ENCODE measurements at places on chromosomes 7 and 10.

DNA sequence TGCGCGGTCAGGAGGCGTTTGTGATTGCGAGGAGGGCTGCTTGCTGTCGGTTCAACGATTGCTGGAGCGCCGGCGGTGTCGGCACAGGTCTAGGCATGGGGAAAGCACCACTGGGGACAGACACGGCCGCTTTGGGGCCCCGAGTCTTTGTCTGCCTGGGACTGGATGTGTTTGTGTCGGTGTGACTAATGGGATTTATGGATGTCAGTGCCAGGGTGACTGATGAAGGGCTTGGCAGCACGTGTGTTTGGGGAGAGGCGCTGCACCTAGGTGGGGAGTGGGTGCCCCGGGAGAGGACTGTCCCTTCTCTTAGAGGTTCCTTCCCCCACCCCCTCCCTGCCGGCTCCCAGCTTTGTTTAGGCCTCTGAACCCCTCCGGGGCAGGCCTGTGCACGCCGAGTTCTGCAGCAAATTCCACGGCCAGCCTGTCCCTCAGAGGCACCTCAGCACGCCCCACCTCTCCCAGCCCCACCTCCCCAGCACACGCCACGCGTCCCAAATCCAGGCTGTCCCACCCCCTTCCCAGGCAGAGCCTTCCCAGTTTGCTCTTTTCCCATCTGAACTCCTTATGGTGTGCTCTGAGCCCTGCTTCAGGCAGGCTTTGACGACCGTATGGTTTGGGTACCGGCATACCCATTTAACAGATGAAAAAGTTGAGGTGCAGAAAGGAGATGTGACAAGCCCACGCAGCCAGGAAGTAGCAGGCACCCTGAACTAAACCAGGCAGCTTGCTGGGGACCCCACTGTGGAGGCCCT lies 6.4 kb upstream of the TNRC18 start:
- peak; percentile 11 for DNase-seq

DNA sequence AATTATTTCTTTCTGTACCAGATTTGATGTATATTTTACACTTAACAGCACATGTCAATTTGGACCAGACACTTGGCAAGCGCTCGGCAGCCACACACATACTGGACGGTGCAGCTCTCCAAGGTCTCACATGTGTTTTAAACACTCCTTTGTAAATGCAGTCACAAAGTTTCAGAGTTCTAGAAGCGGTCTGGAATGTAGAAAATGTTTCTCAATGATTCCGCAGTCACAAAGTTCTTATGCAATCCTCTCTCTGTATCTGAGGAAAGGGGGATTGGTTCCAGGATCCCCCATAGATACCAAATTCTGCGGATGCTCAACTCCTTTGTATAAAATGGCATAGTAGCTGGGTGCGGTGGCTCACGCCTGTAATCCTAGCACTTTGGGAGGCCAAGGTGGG lies 253.0 kb upstream of the GRB10 start:
- no peak for DNase-seq

GRCh38 chr10:96995851-96996250 lies 163.8 kb downstream of the LCOR start:
- DNase-seq: no peak

DNA sequence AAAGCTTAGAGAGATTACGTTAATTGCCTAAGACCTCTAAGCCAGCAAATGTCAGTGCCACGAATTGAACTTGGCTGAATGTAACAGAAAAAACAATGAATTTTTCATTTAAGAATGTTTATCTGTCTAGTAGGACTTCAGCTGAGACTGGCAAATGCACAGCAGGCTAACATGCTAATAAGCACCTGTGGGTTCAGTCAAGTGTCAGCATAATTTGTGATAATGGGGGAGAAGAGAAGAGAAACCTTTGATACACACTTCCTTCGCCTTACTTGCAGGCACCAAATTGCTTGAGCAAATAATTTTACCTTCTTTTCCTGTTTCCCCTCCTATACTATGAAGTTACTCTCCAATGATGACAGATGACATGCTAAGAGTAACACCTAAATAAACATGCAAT lies 1136.5 kb upstream of the SORCS1 start:
- DNase-seq: no peak

DNA sequence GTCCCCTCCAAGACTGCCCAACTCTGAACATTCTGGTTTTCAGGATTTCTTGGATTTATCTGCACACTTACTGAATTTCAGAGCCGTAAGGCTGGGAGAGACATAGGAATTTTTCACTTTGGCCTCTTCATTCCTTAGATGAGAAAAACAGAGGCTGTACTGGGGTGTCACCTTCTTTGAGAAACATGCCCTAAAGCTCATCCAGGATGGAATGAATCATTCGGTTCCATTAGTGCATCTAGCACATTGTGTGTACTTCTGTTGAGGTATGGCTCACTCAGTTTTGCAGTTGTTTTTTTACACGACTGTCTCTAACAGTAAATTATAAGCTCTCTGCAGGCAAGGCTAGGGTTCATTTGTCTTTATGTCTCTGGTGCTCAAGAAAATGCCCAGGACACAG lies 383.4 kb downstream of the GATA3 start:
- no peak for DNase-seq

DNA sequence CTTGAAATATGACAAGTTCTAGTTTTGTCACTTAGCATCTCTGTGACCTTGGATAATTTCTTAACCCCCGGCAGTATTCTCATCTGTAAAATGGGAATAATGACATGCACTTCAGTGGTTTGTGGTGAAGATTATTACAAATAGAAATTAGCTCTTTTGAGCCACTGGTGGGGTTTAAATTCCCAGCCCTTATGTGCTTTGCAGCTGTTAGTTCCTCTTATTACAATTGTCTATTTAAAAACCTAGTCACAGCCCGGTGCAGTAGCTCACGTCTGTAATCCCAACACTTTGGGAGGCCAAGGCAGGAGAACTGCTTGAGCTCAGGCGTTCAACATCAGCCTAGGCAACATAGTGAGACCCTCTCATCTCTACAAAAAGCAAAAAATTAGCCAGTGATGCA lies 30.1 kb downstream of the CAV1 start:
- no peak for DNase-seq

- no peak for DNase-seq
These were observed 195.4 kb upstream of the PLXDC2 start for GRCh38 chr10:19620811-19621210.

- DNase-seq: no peak
These were observed 160.6 kb upstream of the EEPD1 start for GRCh38 chr7:35992436-35992835.

DNA sequence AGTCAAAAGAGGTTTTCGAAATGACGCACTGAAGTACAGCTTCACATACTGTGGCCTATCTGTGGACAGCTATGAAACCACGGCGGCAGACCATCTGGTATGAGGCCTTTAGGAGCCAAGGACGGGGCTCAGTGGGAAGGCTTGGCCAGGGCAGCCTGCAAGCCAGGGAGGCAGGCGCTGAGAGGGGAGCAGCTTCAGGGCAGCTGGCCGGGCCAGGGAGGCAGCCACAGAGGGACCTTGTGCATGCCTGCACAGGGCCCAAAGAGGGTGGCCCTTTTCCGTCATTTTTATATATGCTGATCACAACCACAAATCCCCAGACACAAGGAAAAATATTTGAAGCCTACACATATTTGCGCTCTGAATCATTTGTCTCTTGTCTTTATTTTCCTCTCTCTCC lies 13.5 kb downstream of the CALD1 start:
- no peak for DNase-seq

GRCh38 chr10:14653271-14654161 lies 121.2 kb downstream of the FAM107B start:
- no peak for DNase-seq

GRCh38 chr7:11576310-11576709 lies 255.7 kb downstream of the THSD7A start:
- DNase-seq: no peak

DNA sequence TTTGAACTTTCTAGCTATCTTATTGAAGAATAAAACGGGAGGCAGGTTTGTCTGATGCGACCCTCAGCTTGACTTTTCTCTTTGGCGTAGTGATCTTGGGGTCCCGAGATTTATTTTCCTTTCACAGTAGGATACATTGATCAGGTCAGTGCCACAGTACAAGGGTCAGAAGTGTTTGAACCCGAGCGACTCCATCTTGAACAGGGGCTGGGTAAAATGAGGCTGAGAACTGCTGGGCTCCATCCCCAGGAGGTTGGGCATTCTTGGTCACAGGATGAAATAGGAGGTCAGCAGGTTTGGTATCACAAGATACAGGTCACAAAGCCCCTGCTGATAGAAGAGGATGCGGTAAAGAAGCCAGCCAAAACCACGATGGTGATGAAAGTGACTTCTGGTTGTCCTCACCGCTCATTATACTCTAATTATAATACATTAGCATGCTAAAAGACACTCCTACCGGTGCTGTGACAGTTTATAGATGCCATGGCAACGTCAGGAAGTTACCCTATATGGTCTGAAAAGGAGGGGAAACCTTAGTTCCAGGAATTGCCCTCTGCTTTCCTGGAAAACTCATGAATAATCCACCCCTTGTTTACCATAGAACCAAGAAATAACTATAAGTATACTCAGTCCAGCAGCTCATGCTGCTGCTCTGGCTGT lies 3.0 kb upstream of the TECPR1 start:
- no peak for DNase-seq

GRCh38 chr7:51238981-51239495 lies 77.6 kb downstream of the COBL start:
- DNase-seq: no peak

DNA sequence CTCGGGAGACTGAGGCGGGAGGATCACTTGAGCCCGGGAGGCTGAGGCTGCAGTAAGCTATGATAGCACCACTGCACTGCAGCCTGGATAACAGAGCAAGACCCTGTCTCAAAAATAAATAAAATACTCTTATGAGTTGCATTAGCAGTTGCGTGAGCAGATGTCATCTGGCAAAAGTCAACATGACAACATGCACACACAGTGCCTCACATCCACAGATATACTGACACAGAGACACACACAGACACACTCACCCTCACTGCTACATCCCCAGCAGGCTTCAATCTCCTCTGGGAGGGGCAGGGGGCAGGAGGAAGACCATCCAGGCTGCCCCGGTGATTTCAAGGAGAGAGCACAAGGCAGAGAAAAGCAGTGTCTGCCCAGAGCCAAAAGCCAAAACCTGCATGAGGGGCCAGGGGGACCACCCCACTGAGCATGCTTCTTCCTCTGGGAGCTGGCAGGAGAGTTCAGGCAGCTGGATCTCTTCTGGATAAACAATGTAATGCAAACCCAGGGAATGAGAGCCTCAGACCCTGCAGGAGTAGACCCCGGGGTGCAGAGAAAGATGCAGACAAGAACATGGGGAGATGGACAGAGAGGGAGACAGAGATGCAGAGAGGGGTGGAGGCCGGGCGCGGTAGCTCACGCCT lies 9.6 kb upstream of the ELN start:
- DNase-seq: no peak

GRCh38 chr10:123655751-123656150 lies 10.4 kb upstream of the GPR26 start:
- no peak for DNase-seq

DNA sequence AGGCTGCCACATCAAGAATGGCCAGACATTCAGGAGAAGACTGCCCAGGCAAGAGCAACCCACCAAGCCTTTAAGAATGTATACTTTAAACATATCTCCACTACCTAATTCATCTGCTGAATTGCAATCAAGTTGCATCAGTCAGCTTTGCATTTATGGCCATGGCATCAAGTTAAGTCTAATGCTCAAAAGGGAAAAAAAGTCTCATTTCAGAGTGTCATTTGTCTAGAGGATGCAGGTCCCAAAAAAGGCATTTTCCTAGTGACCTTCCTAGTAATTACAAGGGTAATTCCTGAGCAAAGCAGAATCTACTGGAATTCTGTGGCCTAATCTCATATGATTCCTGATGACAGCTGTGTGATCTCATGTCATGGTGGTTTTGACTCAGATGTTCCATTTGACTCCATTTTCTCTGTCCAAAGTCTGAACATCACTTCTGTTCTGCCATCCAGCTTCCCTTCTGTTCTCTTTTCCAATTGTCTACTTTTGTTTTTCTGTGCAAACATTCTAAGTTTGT lies 7.3 kb upstream of the CABCOCO1 start:
- no peak for DNase-seq

DNA sequence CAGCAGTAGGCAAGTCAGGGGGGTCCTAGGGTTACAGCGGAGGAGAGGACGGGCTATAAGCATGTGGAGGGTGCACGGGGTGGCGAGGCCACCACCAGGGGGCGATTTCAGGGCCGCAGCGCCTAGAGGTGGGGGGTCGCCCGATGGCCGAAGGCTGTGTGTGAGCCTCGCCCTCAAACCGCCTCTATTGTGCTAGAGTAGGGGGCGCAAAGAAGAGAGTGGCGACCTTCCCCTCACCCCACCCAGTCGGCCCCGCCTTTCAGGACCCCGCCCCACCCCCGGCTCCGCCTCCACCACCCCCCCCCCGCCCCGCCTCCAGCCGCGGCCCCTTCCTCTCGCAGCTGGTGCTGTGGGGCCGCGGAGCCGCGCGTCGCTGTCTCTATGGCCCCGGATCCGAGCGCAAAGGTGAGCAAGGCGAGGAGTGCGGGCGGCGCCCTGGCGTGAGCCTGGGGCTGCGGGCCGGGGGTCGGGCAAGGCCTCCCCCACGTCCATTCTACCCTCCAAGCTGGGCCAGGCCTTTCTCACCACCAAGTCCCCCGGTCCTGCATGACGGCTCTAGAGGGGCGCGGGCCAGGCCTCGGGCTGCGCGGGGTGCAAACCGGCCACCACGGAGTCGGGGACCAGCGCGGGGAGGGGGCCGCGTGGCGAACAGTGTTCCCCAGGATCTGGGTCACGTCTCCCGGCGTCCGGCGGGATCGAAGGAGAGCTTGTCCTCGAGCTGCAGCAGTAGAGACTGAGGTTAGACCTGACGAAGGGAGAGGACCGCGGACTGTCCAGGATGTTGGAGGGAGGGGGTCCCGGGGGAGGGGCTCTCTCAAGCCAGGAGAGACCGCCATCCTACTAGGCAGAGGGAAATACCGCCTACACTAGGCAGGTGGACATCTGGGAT lies at the start of gene SEMA4G:
SEMA4G (plus strand) TSS at position 318 of the 889 bp plus-strand sequence. CDS start 3,409 bp downstream, outside the sequence.
- DNase-seq: peak; percentile 46

GRCh38 chr7:14144538-14144937 lies 155.1 kb upstream of the ETV1 start:
- DNase-seq: no peak

- DNase-seq: no peak
These were observed 145.1 kb downstream of the PLXDC2 start for GRCh38 chr10:19961076-19962053.

Data from activated CD4-positive, alpha-beta T cell treated with anti-CD3 and anti-CD28 coated beads, Interleukin-2, amount 50 U/mL, for 48 hours (primary cell).